Activated CD4-positive, alpha-beta T cell treated with anti-CD3 and anti-CD28 coated beads for 48 hours (primary cell): ENCODE measurements at places on chromosomes 4 and X.

DNA sequence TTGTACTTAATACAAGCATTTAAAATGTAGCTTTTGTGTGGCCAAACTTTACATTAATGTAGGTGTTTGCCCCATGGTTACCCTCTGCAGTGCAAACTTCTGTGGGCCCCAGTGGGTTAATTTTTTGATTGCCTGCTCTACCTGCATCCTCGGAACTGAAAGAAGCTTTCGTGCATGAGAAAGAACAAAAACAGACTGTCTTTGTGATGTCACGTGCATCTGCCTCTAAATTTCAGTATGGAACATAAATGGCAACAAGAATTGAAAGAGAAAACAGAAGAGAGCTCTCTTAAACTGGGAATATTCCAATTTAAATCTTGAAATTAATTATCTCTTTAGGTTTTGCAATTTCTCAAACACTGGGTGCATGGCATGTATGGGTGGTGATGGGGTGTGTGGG lies 182.4 kb upstream of the LCORL start:
- no peak for DNase-seq

- DNase-seq, result no peak
These were observed 1011.1 kb upstream of the HS3ST1 start for GRCh38 chr4:12439633-12440305.

- DNase-seq, result no peak
These were observed 85.1 kb upstream of the AP1S2 start for GRCh38 chrX:15939737-15940136.

- DNase-seq, result no peak
These were observed 50.7 kb upstream of the PRSS48 start for GRCh38 chr4:151226004-151226932.

DNA sequence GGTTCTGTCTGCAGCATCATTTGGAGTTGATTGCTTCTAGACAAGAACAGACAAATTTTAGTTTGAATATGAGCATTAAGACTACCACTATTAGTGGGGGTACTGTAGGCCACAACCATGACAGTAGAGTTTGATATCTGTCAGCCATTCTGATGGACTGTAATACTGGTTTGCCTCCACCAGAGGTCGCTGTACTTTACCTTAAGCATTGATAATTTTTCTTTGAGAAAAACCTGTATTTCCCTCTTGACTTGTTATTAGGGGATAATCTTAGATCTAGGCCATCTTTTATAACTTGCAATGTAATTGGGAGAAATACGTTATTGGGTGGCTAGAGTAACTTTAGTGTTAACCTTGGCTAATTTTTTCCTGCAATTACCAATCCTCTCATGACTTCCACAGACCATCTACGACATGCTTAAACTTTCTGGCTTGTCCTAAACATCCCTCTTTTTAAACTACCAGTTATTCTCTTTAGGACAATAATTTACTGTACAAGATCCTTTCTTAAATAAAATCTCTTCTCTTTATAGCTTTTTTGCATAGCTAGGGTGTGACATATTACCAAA lies 562.4 kb downstream of the MAGEB5 start:
- DNase-seq, result peak; percentile 2

DNA sequence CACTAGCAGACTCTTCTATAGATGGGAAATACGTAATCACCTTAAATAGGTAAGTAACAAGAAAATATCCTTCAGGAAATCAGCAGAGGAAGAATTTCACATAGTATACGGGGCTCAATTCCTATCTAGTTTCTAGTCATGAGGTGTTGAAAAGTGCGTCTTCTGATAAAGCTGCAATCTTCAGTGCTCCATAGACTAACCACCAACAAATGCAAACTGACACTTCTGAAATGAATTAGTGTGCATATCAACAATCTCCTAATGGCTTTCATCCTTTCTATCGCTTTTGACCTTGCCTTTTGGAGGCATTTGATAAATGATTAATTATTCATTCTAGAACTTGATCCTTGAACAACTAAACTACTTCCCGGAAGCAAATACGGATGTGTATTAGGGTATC lies 2306.6 kb upstream of the AGA start:
- DNase-seq, result no peak

DNA sequence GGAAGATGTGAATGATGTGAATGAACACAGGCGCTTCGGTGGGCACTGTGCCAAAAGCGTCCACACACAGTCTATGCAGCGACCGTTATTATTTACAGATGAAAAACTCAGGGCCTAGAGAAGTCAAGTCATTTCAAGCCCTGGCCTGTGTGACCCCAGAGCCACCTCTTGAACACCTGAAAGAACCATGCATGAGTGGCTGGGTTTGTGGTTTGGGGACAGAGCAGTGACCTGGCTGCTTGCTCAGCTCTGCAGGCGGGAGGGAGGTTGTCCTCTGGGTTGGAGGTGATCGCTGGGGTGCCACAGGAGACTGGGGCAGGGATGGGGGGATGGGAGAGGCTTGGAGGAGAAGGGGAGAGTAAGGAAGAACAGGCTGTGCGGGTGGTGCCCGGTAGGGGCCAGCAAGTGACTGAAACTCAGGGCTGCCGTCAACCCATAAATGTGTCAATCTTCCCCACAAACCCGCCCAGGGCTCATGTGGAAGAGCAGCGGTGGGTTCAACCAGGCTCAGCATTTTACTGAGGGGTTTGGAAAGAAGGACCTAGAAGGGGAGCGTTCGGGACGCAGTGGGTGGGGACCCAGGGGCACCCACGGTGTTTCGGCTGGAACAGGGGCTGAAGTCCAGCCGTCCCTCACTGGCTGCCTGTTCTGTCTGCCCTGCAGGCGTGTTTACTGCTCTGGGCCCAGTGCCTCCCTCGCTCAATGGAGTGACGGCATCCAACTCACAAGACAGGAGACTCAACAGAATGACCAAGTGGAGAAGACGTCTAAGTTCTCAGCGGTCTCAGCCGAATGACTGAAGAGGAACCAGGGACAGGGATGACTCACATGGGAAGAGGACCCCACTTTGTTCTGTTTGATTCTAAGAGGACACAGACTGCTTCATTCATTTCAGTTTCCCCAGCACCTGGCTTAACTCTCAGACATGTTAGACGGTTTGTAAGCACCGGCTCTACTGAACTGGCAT lies 167.8 kb downstream of the AFAP1 start:
- no peak for DNase-seq

GRCh38 chrX:112545051-112545450 lies 134.7 kb downstream of the LHFPL1 start:
- no peak for DNase-seq

- DNase-seq, result no peak
These were observed 1.3 kb downstream of the RHOH start for GRCh38 chr4:40197879-40198689.

DNA sequence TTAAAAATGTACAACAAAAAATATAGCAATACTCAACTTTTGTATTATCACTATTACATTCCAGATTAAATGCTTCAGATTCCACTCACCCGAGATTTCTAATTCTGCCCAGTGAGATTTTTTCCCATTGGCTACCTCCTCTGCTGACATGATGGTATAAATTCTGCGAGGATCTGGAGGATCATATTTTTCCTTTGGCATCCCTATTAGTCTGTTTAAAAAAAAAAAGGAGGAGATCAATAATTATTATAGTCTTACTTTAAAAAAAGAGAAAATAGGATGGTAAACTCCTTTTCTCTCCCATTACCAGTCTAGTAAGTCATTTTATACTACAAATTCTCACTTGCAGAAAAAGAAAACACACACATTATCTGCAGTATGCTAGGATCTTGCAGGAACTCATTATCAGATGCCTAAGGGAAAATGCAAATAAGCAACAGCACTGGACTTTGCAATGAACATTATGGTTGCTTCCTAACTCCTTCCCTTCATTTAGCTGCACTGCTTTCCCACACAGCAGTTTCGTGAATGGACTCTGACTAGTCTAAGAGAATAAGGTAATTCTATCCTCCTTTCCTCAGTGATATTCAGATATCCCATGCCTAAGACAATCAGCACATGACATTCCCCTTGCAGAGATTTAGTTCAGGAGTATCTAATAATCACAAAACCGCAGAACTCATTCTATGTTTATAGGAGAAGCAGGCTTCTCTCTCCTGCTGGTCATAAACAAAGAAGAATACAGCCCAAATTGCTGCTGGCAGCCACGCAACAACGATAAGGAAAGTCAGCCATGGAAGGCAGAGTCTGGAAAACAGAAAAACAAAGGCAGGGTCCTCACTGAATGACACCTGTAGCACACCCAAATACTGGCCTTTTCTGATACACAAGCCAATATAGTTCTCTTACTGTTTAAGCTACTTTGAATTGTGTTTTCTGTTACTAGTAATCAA lies 42.7 kb downstream of the CNOT6L start:
- DNase-seq, result no peak

- no peak for DNase-seq
These were observed 203.9 kb downstream of the SH3BGRL start for GRCh38 chrX:81405781-81406180.

DNA sequence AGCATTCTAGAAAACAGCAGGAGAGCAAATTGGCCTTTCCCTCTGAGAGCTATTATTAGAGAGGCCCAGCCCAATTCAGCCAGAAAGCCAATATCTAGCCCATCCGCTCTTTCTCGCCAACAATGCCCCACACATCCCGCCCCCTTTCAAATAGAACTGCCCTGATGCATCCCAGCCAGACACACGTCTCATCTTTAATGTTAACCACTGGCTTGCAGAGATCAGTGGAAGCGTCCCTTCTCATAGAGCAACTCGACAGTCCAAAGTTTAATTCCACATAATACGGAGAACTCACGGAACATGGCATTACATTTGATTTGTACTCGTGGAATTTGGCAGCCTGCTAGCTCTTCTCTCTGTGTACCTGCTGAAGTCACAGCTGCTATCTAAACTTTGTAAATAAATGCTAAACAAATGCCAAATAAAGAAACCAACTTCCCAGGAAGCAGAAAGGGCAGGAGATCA lies 304.4 kb downstream of the DHX15 start:
- no peak for DNase-seq

DNA sequence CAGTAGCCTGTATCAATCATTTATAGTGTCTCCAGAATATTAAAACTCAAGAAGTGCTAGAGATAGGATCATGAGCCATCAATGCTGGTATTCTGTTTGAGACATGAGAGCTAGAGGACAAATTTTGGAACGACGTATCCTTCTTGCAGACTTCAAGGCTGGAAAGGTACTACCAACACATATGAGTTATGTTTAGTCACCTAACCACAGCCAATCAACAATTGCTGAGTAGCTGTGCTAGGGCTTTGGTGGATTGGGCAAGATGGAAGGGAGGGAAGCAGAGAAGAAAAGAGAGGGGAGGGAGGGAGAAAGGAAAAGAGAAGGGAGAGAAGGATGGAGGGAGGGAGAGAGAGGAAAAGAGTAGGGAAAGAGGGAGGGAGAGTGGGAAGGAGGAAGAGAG lies 21.6 kb upstream of the RAI2 start:
- DNase-seq, result no peak

DNA sequence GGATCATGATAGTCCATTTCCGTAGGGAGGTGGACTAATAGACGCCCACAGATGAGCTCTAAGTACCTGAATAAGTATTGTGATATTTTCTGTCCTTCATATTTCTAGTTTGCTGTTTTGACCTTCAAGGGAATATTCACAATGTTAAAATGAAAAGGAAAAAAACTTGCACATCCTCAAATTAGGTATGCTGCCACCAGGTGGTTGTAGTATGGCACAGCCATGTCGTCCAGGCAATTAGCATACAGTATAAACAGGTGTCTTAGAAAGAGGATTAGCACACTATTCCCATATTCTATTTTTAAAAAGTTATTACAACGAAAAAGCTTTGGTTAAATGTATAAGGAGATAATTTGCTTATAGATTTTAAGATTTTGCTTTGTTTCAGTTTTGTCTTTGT lies 802.0 kb downstream of the RPA4 start:
- DNase-seq, result peak; percentile 6

- no peak for DNase-seq
These were observed 13.4 kb upstream of the COL25A1 start for GRCh38 chr4:109315818-109316217.
